Cerebellar cortex (tissue), 1 donor: ENCODE measurements at places on chromosomes 7 and 10.

DNA sequence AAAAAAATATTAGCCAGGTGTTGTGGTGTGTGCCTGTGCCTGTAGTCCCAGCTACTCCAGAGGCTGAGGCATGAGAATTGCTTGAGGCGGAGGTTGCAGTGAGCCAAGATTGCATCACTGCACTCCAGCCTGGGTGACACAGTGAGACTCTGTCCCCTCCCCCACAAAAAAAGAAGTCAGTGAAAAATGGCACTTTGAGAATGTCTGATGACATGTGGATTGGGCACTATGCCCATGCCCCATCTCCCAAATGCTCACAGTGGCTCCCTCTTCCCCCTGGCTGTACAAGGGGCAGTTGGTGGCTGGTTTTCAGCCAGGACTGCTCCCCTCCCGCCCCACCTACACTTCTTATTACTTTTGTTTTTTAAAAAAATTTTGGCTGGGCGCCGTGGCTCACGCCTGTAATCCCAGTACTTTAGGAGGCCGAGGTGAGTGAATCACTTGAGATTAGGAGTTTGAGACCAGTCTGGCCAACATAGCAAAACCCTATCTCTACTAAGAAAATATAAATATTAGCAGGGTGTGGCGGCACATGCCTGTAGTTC lies 26.1 kb downstream of the IL15RA start:
- DNase-seq, result no peak

GRCh38 chr7:158789842-158790241 lies 39.5 kb downstream of the ESYT2 start:
- DNase-seq, result no peak

DNA sequence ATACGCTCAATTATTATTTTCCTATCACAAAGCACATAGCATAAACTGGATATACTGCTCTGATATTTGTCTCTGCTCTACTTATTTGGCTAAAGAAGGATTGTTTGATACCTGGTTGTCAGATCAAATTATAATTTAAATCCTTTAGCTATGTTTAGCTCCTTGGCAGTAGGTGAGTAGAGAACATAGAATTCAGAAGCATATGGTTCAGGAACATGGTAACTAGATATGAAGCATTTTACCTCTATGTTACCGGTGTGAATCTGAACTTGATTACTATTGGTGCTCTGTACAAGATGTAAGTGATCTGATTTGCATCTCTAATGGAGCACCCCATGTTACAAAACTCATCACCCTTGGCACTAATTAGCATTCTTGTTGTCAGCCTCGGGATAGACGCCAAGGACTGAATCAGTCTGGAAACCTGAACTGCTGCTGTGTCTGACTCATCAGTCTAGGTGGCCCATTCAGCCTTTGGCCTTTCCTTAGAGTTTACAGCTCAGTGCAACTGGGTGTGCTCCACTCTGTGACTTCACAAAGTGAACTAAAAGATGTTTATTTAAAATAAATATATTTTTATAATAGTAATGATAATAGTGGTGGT lies 12.3 kb upstream of the MYPN start:
- peak; percentile 78 for DNase-seq

GRCh38 chr7:155792999-155793560 lies 19.2 kb downstream of the SHH start:
- DNase-seq, result no peak

DNA sequence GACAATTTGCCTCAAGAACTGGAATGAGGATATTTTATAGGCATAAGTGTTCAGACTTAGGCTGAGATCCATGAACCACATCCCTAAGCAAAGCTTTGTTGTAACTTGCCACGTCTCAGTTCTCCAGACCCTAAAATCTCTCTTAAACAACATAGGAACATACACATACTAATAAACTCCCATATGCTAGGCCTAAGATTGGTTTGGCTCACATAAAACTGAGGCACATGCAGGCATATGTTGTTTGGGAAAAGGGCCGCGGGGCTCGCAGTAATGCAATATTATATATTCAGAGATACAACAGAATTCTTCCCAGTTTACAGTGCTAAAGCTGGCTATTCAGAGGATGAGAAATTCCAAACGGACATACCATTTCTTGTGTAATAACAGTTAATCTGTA lies 61.0 kb downstream of the DOCK4 start:
- no peak for DNase-seq

DNA sequence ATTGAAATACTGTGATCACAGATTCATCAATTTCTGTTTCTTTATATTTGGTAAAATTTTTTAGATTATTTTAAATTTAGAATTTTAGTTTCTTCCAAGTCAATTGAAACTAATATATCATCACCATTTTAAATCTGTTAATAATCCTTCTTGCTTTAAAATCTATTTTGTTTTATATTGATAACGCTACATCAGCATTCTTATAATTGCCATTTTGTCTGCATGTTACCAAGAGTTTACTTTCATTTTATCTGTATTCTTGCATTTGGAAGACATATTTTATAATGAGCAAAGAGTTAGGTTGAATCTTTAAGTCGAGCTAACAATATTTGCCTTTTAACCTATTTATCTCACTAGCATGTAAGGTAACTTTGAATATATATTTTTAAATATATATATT lies 890.6 kb downstream of the DNAJB9 start:
- no peak for DNase-seq

GRCh38 chr7:27462575-27463270 lies 200.0 kb downstream of the HIBADH start:
- no peak for DNase-seq

DNA sequence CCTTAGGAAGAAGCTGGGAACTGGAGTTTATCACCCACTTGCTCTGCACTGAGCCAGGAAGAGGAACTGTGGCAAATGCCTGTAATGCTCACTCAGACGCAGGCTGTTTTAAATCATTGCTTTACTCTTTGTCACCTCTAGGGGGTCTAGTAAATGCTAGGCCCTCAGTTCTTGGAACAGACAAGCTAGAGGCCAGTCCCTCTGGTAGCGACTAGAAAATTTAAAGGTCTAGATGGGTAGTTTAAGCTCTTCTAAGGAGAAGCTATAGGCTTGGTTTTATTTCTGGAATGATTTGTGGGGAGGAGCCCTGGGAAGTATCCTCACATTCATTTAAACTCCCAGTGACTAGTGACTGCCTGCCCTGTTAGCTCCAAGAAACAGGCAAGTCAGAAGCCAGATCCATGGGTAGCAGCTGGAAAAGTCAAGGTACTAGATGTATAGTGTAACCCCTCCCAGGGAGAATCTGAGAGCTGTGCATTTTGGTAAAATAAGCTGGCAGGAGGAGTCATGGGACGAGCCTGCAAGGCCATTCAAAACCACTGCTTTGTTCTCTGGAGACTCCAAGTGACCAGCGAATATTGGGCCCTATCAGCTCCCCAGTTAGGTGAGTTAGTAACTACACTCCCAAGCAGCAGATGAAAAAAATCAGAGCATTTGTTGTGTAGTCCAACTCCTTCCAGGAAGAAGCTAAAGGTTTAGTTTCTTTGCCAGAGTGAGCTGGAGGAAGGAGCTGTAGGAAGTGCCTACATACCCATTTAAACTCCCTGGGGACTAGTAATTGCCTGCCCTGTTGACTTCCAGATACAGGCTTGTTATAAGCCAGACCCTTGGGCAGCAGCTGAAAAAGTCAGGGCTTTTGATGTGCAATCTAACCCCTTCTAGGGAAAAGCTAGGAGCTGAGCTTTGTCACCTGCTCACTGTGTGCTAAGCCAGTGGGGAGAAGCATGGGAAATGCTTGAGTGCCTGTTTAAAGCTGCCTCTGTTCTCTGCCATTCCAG lies 68.9 kb downstream of the DYNC1I1 start:
- DNase-seq, result no peak

- peak; percentile 5 for DNase-seq
Observed at GRCh38 chr7:18667466-18667865, 171.9 kb downstream of the HDAC9 start.

DNA sequence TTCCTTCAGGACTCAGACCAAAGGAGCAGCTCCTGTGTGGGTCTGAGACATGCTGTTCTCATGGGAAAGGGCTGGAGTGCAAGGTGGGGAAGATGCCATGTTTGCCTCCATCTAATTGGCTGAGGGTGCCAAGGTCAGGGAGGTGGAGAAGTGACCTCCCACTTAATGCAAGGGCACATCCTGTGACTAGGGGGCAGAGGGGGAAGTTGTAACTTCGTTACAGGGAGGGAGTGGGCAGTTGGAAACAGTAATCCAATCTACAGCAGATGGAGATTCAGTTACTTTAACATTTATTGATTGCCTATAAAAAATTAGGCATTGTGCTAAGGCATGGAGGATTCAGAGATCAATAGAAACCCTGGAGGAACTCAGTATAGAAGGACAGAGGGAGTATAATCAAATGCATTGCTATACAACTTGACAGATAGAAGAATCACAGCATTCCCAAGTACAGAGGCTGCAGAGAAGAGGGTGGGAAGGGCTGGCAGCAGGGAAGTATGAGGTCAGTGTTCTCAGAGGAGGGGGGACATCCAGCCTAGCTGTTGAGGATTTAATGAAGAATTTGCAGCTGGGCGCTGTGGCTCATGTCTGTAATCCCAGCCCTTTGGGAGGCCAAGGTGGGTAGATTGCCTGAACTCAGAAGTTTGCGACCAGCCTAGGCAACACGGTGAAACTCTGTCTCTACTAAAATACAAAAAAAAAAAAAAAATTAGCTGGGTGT lies 75.9 kb downstream of the CCNY start:
- no peak for DNase-seq

GRCh38 chr10:76112826-76113150 lies 681.4 kb downstream of the LRMDA start:
- DNase-seq, result no peak

- DNase-seq, result peak; percentile 78
Observed at GRCh38 chr7:105014693-105015389, 836 bp downstream of the KMT2E start.

- DNase-seq, result no peak
Observed at GRCh38 chr7:36025190-36025589, 127.9 kb upstream of the EEPD1 start.

GRCh38 chr10:107423903-107424302 lies 259.4 kb upstream of the SORCS1 start:
- no peak for DNase-seq

GRCh38 chr10:4822208-4822607 lies 3.8 kb upstream of the AKR1E2 start:
- no peak for DNase-seq

DNA sequence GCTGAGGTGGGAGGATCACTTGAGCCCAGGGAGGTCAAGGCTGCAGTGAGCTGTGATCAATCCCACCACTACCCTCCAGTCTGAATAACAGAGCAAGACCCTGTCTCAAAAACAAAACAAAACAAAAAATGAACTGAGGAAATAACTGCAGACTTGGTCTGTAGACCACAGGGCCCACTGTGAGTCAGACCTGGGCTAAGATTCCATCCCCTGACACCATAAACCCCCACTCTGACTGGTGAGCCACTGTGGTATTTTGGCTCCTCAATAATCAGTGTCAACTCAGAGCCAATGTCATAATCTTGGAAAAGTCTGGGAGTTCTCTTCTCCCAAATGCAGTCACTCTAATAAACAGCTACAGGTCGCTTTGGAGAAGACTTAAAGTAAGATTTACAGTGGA lies 24.0 kb upstream of the ERCC6 start:
- DNase-seq, result no peak

DNA sequence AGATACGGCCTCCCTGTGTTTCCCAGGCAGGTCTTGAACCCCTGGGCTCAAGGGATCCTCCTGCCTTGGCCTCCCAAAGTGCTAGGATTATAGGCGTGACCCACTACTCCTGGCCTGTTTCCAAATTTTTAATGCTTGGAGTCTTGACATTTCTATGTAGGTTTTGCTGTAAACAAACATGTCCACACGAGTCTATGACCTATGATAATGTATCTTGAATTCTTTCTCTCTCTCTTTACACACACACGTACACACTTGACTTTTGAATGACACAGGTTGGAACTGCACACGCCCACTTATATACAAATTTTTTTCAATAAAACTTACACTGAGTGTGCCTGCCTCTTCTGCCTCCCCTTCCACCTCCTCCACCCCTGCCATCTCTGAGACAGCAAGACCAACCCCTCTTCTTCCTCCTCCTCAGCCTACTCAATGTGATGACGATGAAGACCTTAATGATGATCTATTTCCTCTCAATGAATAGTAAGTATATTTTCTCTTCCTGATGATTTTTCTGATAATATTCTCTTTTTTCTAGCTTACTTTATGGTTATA lies 44.1 kb upstream of the LAMB1 start:
- DNase-seq, result no peak

DNA sequence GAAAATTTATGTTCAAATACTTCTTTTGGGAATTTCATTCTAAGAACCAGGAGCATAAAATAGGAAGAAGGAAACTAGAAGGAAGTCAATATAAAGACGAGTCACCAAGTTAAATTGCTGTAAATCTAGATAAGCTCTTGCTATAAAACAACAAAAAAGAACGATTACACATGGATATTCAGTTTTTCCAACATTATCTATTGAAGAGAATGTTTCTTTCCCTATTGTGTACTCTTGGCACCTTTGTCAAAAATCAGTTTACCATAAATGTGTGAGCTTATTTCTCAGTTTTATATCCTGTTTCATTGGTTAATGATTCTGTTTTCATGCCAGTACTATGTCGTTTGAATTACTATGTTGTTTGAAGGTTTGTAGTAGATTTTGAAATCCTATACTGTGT lies 536.3 kb upstream of the MKI67 start:
- no peak for DNase-seq

DNA sequence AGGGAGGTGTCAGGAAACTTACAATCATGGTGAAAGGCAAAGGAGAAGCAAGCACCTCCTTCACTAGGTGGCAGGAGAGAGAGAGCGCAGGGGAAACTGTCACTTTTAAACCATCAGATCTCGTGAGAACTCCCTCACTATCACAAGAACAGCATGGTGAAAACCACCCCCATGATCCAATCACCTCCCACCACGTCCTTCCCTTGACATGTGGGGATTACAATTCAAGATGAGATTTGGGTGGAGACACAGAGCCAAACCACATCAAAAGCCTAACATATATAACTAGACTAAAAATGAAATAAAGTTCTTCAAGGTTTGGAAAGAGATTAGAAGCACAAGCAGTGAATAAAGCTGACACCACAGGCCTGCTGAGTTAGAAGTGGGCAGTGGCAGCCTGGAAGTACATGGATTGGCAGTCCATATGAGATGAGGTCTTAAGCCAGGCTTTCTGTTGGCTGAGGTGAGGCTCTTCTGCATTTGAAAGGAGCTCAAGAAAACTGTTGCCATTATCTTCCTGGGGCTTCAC lies 96.4 kb upstream of the MDFIC start:
- no peak for DNase-seq

- peak; percentile 51 for DNase-seq
Observed at GRCh38 chr10:111440501-111440900, 363.7 kb downstream of the ADRA2A start.

- DNase-seq, result no peak
Observed at GRCh38 chr7:1313613-1314012, 80.9 kb downstream of the UNCX start.

GRCh38 chr7:71132127-71132376 lies at the start of gene GALNT17:
Gene GALNT17 (plus strand): TSS chr7:71132144.
- DNase-seq, result no peak

- DNase-seq, result no peak
Observed at GRCh38 chr7:148515728-148516695, 74.6 kb upstream of the C7orf33 start.
